Activated naive CD4-positive, alpha-beta T cell treated with Interleukin-2 at 50 U/mL for 16 hours (primary cell): ENCODE measurements at places on chromosomes 6 and 20.
A peak's percentile ranks its signal among the peaks of the same experiment; 100 is the strongest.

GRCh38 chr6:48844696-48845095 lies 618.4 kb downstream of the MMUT start:
- DNase-seq: no peak

- no peak for DNase-seq
Measured at GRCh38 chr6:126945150-126945685, 173.3 kb upstream of the RSPO3 start.

- no peak for DNase-seq
Measured at GRCh38 chr6:53391170-53391569, 42.4 kb upstream of the ELOVL5 start.

GRCh38 chr20:61538183-61538942 lies 286.3 kb downstream of the CDH4 start:
- no peak for DNase-seq

DNA sequence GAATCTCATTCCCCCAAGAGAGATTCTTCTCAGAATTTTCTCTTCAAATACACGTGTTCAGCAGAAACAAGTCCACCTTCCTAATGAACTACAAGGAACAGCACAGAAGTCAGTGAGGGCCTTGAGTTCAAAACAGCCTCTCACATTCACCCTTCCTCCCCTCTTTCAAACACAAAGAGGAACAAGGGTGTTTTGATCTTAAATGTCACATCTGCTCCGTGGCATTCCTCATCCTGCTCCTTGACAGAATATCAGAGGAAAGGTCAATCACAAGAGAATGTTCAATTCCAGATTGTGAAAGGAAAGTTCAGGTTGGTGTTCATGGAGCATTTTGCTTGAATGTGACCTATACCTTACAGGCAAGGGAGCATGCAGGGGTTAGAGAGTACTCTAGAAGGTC lies 35.6 kb upstream of the FAM210B start:
- DNase-seq: no peak

DNA sequence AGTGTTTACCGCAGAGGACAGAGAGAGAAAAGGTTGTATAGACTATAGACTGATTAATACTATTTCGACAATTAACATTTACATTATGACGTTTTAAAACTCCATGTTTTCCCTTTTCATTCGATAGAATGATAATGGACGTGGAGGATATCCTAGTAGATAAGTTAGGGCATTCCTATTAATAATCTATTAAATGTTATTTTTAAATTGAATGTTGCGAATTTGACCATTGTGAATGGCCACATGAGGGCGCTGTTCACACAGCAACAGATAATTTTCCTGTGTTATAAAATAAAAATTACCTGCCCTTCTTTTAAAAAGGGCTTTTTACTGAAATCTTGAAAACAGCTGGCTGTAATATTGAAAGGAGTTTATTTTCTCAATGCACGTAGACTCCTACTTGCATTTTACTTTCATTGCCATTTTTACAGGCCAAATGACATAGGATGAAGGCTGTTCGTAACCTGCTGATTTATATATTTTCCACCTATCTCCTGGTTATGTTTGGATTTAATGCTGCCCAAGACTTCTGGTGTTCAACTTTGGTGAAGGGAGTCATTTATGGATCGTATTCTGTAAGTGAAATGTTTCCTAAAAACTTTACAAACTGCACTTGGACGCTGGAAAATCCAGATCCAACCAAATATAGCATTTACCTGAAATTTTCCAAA lies 3.3 kb downstream of the ADGRB3 start:
- DNase-seq: no peak

- peak; percentile 36 for DNase-seq
Measured at GRCh38 chr6:7129784-7130569, 22.2 kb downstream of the RREB1 start.

GRCh38 chr6:428047-428603 lies 36.6 kb downstream of the IRF4 start:
- no peak for DNase-seq

DNA sequence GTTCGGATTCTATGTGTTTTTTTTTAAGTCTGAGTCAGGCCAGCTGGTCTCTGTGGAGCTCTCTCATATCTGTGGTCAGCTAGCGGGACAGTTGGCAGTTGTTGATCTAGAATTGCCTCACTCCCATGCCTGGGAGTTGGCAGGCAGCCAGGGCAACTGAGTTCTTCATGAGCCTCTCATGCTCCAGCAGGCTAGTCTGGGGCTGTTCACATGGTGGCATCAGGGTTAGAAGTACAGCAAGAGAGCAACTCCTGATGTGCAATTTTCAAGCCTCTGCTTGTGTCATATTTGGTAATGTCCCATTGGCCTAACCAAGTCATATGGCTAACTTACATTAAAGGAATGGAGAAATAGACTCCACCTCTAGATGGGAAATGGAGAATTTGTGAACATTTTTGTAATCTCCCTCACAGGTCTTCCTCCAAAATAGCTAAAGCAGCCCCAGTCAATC lies 6.7 kb upstream of the IFT52 start:
- no peak for DNase-seq

DNA sequence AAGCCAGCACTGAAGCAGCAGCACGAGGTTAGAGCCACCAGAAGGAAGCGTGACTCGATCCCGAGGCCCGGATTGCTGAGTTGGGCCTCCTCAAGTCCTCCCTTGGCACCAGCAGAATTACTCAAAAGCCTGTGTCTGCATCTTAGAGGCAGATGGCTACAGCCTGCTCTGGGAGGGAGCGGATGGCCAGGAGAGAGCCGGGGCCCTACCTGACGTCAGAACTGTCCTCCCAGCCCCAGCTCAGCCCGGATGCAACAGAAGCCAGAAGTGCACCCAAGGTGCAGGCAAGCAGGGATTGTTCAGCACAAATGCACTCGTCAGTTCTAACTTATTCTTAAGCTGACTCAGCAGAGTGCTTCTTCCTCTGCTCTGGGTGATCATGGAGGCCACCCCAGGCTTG lies 155.5 kb upstream of the RPS6KA2 start:
- DNase-seq: no peak

GRCh38 chr6:23823421-23823820 lies 302.6 kb upstream of the NRSN1 start:
- no peak for DNase-seq

DNA sequence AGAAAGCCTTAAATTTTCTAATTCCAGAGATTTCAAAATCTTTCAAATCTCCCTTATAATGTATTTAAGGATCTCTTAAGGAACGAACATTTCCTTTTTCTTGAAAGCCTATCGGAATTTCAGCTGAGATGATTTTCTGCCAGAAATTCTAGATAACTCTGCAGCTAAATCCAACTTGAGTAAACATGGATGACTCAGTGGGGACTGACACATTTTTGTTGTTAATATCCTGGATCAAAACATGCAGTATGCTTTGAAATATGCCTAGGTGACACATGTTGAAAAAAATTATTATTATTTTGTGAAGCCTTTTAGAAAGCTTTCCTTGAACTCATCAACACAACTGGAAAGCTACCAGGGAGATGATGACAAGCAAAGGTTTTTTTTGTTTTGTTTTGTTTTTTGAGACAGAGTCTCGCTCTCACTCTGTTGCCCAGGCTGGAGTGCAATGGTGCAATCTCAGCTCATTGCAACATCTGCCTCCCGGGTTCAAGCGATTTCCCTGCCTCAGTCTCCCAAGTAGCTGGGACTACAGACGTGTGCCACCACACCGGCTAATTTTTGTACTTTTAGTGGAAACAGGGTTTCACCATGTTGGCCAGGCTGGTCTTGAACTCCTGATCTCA lies 140.1 kb upstream of the SNX9 start:
- no peak for DNase-seq
